ENCODE measurements at places on chromosomes 5 and 9.

DNA sequence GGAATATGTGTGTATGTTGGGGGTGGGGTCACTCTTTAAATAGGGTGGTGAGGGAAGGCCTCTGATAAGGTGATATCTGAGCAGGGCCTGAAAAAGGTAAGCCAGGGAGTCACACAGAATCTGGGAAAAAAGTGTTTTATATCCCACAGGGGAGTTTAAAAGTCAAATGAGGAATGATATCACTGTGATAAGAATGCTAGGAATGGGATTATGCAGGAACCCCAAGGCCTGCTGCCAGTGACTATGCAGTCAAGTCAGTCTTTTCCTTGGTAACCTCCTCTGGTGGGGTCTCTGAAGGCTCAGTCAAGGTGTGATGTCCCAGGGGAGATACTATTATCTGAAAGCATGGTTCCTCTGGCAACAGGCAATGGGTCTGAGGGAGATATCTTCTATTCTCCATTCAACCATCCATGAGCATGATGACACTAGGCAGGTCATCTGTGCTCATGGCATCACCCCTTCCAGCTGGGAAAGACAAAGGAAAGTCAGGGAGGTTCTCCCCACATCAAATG lies 53.5 kb downstream of the GRIA1 start:
- no peak for DNase-seq

DNA sequence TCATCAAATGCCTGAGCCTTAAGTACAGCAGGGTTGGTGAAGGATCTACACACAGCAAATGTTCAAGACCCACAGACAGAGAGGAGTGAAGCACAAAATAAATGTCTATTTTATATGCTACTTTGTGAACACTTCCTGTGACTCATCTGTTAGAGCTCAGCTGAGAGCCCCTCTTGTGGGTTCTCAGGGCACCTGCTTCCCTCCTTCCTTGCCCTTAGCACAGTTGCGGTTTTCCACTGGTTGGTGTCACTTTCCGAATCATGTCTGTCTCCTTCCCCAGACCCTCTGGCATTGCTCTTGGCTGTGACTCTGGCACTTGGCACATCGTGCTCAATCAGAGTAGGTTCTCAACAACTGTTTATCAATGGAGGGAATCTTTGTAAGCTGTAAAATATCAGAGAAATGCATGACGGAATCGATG lies 128.5 kb upstream of the STC2 start:
- no peak for DNase-seq

- no peak for DNase-seq
These were observed 160.5 kb downstream of the SLC12A2 start for GRCh38 chr5:128243958-128244582.

GRCh38 chr9:134210511-134210907 lies 46.1 kb upstream of the RNU6ATAC start:
- DNase-seq: no peak

Data from stimulated activated CD4-positive, alpha-beta T cell treated with anti-CD3 and anti-CD28 coated beads, Interleukin-12 subunit alpha, Interleukin-12 subunit beta, amount 100 ng/mL, for 48 hours (primary cell).